ENCODE measurements at places on chromosomes 4 and X.

- no peak for DNase-seq
These were observed 81.9 kb downstream of the HMGB2 start for GRCh38 chr4:173252024-173252935.

GRCh38 chr4:117385526-117385925 is 300.1 kb upstream of the TRAM1L1 start:
- no peak for DNase-seq

DNA sequence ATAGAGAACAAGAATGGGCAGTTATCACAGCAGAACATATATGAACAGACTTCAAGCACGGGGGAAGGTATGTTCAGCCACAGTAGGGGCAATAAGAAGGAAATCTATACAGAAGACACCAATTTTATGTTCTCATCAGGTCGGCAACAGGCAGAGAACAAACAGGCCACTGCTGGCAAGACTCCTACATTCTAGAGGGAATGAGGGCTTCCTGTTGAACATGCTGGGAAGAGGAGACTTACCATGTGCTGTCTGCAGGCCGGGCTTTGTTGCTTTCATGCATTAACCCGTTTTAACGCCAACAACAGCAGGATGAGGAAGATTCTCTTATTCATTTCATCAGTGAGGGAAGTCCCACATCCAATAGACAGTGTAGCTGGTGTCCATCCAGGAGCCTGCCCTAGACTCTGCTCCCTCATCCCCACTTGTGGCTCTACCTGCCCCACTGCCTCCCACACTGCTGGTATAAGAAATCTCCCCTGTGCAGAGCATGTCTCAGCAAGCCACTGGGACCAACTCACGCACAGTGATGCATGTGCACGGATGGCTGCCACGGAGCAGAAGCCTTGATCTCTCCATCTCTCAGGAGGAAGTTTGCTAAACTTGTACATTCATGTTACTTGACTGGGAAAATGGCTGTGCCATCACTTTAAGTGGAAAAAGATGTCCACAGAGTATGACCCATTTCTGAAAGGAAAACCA is 84.5 kb downstream of the ACOX3 start:
- DNase-seq, result no peak

GRCh38 chrX:154515090-154515965 is 704 bp downstream of the FAM3A start:
- no peak for DNase-seq

DNA sequence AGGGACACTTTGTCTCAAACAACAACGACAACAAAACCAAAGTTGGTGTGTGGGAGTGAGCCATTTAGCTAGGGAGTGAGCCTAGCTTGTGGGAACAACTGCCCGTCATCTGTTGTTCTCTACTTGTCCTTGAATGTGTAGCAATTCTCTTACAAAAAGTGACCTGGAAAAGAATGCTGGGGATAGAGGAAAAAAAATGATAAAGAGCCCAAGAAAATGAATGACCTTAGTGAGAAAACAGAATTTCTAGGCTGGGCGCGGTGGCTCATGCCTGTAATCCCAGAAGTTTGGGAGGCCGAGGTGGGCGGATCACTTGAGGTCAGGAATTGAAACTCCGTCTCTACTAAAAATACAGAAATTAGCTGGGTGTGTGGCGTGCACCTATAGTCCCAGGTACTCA is 19.6 kb downstream of the SEPTIN6 start:
- no peak for DNase-seq

GRCh38 chr4:3706565-3707422 is 59.4 kb upstream of the ADRA2C start:
- no peak for DNase-seq

DNA sequence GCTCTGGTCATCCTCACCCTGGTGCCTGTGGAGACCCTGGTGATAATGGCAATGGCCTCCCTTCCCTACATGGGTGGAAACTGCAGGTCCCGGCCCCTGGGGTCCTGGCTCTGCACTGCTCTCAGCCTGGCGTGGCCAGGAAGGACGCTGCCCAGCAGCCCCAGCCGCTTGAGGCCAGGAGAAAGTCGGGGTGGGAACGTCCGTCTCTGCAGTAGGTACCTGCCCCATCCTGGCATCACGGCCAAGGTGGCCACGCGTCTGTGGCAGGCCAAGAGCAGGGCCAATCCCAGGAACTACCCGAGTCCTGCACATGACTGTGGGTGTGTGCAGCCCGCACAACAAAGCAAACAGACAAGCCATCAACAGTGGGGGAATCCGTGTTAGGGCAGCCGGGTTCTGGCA is 33.8 kb downstream of the FGFRL1 start:
- no peak for DNase-seq

DNA sequence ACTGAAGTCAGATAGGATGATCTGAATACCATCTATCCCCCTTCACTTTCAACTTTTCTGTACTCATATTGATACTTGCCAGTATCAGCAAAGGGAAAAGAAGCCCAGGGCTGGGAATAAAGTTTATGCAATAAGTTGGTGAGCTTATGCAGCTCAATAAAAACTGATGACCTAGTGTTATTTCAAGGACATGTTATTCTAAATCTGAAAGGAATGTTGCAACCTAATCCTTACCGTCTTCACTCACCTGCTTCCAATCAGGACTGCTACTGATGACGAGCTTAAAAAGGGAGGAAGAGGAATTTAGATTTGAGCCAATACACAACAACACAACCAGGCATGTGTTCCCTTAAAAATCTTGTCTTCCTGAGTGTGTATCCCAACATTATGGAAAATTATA is 419.9 kb downstream of the SPRY1 start:
- DNase-seq, result no peak

- DNase-seq, result no peak
These were observed 158.4 kb downstream of the TENT5D start for GRCh38 chrX:80578517-80579105.

DNA sequence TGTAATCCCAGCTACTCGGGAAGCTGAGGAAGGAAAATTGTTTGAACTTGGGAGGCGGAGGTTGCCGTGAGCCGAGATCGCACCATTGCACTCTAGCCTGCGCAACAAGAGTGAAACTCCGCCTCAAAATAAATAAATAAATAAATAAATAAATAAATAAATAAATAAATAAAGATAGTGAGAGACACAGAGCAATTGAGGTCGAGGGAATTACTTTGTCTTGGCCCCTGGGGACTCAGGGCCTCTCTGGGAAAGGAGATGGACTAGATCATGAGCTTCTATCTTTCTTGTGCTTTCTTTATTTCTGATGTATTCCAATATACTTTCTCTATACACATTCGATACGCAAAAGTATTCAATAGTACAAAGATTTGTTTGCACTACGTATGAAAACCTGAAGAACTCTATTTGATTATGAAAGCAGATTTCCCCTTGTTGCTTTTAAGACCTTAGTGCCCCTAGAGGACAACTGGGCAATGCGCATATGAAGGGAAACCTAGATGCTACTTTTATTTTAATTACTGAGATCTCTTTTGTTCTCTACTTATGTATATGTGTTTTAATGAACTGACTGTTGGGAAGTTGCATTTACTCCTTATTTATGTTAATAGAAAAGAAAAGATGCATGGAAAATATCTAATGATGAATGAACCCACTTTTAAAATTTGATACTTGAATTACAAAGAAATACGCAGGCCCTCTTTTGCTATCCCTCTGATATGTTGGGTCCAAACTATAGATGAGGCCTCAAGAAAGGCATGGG is 12.8 kb upstream of the ELOVL6 start:
- DNase-seq, result no peak

GRCh38 chr4:41977709-41978108 is 3.8 kb upstream of the DCAF4L1 start:
- DNase-seq, result no peak

DNA sequence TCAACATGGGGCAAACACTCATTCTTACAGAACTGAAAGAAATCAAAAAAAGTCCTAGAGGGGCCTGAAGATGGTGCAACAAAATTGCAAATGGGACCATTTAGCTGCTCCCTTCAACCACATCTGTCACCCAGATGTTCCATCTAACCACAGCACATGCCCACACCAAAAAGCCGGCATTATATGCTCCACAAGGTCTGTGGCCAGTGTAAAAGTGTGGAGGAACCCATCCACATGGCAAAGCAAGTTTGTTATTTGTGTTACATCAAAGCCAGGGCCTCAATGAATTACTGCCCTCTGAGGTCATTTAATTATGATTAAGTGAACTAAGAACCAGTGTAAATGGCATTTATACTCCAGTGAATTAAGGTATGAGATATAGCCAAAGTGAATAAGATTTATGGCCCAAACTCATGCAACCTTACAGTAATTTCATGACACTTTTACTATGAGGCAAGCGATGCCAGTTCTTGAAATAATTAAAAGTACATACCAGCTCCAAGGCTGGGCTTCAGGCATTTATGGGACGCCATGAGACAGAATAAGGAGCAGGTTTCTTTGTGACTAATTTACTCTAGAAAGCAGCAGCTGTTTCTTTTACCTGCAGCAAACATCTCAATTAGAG is 48.7 kb upstream of the FGF16 start:
- no peak for DNase-seq

- DNase-seq, result no peak
These were observed 59.3 kb downstream of the JADE1 start for GRCh38 chr4:128868758-128869157.

GRCh38 chr4:33493231-33493630 is 2751.1 kb downstream of the ARAP2 start:
- DNase-seq, result no peak

GRCh38 chrX:72299891-72300630 is 5.7 kb downstream of the CITED1 start:
- DNase-seq, result no peak

- DNase-seq, result no peak
These were observed 1.6 kb downstream of the HHIP start for GRCh38 chr4:144647590-144647989.

GRCh38 chrX:44344194-44344593 is 722 bp upstream of the EFHC2 start:
- DNase-seq, result no peak

DNA sequence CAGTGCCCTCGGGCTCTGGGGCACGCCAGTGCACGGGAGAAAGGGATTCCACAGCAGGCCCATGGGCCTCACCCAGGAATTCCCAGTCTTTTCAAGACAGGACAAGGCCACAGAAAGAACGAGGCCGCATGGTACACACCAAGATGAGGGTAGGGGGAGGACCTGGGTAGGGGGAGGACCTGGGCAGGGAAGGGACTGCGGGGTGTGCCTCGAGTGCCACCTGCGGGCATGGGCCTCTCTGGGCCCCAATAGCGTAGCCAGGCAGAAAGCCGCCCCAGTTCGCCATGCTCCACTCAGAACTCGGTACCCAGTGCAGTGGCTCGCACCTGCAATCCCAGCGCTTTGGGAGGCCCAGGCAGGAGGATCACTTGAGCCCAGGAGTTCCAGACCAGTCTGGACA is 14.0 kb upstream of the DUSP9 start:
- no peak for DNase-seq

GRCh38 chr4:90572996-90573395 is 445.8 kb downstream of the CCSER1 start:
- DNase-seq, result no peak

DNA sequence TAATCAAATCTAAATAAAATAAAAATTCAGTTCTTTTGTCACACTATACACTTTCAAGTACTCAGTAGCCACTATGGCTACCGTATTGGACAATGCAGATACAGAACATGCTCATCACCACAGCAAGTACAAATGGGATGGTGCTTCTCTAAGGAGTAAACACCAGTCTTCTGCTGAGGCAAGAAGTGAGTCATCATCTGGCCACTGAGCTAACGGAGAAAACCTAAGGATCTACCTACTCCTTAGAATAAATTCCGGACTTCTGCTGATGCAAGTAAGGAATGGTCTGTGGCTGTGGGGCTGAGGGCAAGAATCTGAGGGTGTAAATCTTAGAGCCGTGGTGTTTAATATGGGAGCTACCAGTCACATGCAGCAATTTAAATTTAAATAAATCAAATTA is 11.3 kb upstream of the RBMXL3 start:
- no peak for DNase-seq

GRCh38 chrX:138877746-138878145 is 166.2 kb upstream of the FGF13 start:
- no peak for DNase-seq

GRCh38 chrX:40120838-40121580 is 23.3 kb upstream of the BCOR start:
- no peak for DNase-seq

GRCh38 chr4:88866862-88867550 is 169.4 kb upstream of the NAP1L5 start:
- DNase-seq, result no peak

- DNase-seq, result no peak
These were observed 7.5 kb upstream of the SPINK2 start for GRCh38 chr4:56828784-56829535.

DNA sequence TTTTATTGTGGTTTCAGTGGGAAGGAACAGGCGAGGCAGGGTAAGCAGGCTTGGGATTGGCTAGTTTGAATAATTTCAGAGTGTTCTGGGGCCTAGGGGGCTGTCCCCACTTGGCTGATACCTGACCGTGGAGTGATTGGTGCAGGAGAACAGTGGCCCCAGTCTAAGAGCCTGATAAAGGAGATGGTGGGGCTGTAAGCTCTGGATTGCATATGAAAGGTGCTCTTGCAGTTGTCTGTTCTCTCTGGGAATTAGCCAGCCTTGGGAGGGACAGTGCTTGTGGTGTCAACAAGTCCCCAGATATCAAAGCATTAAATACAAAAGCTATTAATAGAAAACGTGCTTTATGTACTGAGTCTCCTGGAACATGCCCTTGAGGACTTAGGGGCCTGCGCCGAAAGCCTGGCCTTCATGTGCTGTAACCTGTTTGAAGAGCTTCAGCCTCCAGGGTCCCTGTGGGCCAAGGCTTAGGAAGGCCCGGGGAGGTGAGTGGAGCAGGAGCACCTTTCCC is 30.4 kb upstream of the CLTRN start:
- DNase-seq, result no peak

DNA sequence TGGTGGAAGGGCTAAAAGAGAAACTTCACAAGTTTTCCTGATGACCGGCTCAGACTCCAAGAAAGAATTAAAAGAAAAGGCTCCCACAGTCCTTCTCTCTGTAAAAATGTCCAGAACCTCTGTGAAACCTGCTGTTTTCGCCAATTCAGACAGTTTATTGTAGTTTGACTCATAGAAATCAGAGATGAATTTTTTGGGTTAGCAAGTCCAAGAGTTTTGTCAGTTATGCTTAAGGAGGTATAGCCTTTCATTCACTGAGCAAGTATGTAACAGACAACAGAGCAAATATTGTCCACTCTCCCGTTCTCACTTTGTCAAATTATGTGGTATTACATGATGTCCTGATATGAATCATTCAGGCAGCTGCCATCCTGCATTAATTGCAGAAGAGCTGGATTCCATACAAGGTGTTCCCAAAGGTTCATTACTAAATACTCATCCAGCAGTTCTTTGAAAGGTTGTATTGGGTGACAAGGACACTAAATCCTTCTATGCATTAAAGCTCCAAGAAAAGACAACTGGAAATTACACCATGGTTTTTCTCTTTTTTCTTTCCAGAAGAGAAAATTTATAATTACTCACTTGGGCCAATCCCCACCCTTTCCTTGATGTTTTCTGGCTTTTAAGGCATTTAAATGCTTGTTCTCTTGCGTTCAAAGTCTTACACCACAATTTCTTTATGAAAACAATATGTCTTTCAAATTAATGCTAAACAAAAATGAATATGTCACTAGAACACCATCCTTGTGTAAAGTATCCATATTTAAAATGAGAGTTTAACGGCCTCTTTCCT is 30.0 kb upstream of the PLAC1 start:
- DNase-seq, result no peak

- peak; percentile 73 for DNase-seq
These were observed 5.9 kb downstream of the TIMM17B start for GRCh38 chrX:48891402-48892288.

- DNase-seq, result no peak
These were observed 99.0 kb downstream of the WFS1 start for GRCh38 chr4:6368601-6369000.

Measured in cerebellar nuclear complex (tissue), 1 donor.